Left colon (tissue), 2 donors: ENCODE measurements at places on chromosomes 2 and 18. TPM values are rescaled to one million over a fixed set of nuclear protein-coding genes. Genes with fewer than 3 reads are reported as not detected.

Gene LCT
- total RNA-seq = not detected

Gene PLA2R1
- 6.8 TPM for total RNA-seq

Gene OSBPL1A
- total RNA-seq = 50.7 TPM

Gene CDCA7
- total RNA-seq = 22.8 TPM

Gene RAX
- total RNA-seq = not detected

Gene GRP
- 0.81 TPM for total RNA-seq

Gene RSAD2
- 10.9 TPM for total RNA-seq

Gene GPR55
- total RNA-seq = 0.34 TPM

Gene APCDD1
- 8.3 TPM for total RNA-seq

Gene FAHD2B
- total RNA-seq = 6.1 TPM

Gene DHRS9
- 202 TPM for total RNA-seq

Gene KCNK3
- total RNA-seq = 0.79 TPM

Gene SH3RF3
- 1.3 TPM for total RNA-seq

Gene FAM124B
- total RNA-seq = 0.53 TPM

Gene FSHR
- total RNA-seq = not detected

Gene MATN3
- total RNA-seq = 0.15 TPM

Gene CABLES1
- 9.4 TPM for total RNA-seq

Gene GTF3C2
- 62.5 TPM for total RNA-seq

Gene PLEK
- 2.6 TPM for total RNA-seq

Gene COL4A4
- total RNA-seq = 1.5 TPM

Gene TBC1D8
- total RNA-seq = 16.1 TPM

Gene NTSR2
- total RNA-seq = not detected

Gene IMPA2
- total RNA-seq = 114 TPM

Gene ERBB4
- 0.18 TPM for total RNA-seq

Gene AQP12B
- 0.85 TPM for total RNA-seq

Gene SMIM21
- not detected for total RNA-seq

Gene IL1A
- 0.12 TPM for total RNA-seq

Gene NEU4
- total RNA-seq = 32.3 TPM
